Foreskin keratinocyte (primary cell): ENCODE measurements at places on chromosomes 1 and 21.
A peak's percentile ranks its signal among the peaks of the same experiment; 100 is the strongest.

DNA sequence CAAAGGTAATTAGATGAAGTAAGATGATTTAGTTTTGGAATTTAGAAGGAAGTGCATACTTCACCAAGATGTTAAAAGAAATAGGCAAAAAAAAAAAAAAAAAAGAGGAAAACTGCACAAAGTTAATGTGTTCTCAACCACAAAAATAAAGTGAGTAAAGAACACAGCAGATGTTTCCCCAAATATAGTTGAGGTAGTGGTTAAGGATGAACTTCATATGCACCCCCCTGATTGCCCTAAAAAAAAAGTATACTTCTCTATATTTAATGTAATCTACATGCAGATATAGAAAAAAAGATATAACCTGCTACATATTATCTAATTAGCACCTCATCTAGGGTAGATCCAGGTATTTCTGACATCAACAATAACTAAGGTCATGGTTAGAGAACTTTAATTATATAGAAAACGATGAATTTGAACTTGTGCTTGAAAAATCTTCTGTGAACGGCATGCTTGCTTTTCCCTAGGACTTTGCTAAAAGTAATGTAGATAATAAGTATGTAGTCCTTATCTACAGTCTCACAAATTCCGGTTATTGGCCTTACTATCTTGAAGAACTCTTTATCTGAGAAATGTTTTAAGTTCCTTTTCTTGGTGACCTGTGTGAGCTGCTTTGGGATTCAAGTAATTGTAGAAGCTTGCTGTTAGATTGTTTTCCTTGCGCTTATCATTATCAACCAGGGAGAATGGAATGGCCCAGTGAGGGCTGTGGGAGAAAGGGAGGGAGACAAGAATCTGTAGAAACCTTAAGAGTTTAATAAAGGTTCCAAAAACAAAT lies 70.1 kb upstream of the LRRC7 start:
- DNase-seq: no peak

- peak; percentile 70 for DNase-seq
Observed at GRCh38 chr1:84286071-84286470, 15.4 kb upstream of the SAMD13 start.

DNA sequence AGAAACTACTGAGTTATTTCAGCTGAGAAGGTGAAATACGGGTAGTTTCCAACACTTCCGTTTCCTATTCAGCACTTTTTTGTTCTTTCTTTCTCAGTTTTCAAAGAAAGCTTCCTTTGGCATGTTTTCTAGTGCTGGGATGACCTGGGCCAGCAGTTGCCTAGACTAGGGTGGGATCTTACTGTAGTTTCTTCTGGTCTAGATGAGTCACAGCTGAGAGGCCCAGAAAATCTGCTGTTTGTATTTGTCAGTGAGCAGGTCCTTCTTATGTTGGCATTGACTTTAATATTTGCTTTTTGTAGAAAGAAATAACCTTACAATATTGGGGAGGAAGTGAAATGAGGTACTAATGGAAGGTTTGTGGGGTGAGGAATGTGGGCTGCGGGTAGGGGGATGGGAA lies 22.2 kb downstream of the C1orf21 start:
- DNase-seq: no peak

- no peak for DNase-seq
Observed at GRCh38 chr1:83994111-83994510, 4.8 kb downstream of the TTLL7 start.

GRCh38 chr1:71918630-71919029 lies 363.7 kb downstream of the NEGR1 start:
- DNase-seq: no peak

DNA sequence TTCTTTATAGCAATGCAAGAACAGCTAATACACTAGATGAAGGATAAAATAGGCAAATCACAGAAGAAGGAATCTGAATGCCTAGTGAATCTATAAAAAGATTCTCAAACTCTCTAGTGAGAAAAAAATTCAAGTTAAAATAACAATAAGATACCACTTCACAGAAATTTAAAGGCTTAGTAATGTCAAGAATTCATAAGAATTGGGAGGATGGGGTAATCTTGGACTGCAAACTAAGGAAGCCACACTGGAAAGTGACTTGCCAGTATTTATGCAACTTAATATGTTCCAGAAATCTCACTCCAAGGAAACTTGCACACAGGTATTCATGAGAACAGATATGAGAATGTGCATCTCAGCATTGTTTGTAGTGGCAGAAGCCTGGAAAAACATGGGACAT lies 38.9 kb upstream of the PRRC2C start:
- DNase-seq: no peak

DNA sequence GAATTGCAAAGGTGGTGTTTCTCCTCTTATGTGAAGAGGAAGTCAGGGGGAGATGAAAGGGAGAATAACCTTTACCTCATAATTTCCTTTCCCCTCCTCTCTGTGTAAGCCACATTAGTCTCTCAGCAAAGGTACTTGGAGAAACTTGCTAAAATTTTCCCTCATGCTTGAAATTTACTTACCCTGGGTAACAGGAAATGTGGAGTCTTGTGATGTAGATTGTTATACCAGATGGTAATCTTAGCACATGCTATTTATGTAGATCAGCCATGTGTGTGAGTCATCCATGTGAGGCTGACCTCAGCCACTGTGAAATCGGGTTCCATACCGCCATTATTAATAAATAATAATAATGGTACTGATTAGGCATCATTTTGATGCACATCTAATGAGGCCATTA lies 128.4 kb downstream of the TGFB2 start:
- no peak for DNase-seq

GRCh38 chr21:34983680-34984086 lies 65.4 kb downstream of the RUNX1 start:
- peak; percentile 26 for DNase-seq

DNA sequence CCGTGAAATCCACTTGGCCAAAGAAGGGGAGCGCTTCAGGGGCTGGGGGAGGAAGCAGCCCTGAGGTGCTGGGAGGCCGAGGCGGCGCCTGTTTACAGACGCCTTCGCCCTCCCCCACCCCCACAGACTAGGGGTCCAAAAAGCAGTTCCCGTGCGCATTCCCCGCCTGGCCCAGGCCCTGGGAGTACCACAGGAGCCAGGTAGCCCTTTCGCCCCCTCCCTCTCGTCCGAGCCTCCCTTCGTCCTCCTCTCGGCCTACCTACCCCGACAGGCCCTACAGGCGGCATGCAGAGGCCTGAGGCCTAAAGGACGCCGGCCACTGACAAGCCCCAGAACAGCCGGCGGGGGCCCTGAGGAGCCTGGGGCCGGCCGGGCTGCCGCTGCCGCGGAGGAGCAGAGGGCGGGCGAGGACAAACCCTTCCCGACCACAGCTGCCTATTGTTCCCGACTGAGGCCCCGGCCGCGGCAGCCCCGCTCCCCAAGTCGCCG lies 522 bp downstream of the RC3H1 start:
- no peak for DNase-seq

DNA sequence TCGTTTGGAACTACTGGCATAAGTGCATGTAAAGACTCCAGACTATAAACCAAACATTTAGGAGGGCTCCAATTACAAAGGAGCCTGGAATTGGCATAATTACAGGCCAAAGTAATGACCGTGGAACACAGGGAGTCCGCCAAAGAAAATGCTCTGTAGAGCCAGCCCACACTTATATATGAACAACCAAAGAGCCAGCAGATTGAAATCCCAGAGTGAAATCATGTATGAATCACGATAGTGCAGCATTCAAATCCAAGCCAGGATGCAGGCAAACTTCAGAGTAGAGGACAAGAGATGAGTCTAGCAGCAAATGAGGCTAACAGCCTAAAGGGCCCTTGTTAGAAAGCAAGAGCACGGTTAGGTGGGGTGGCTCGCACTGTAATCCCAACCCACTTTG lies 13.1 kb downstream of the VPS26C start:
- DNase-seq: no peak

DNA sequence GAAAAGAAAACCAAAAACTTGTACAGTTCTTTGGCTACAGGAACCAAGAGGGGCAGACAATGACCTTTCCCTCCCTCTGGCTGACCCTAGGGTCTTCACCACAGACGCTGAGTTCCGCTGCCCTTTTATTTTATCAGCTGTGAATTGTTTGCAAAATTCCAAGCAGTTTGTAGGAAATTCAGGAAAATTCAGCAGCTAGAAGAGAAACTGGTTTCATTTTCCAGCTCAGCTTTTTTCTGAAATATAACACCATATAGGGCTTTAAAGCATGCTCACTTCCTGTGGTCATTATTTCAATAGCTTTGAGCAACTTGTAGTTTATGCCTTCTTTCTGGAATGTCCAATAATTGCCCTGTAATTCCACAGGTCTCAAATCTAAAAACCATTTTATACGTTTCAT lies 5.5 kb upstream of the PIK3R3 start:
- DNase-seq: no peak

GRCh38 chr1:164805399-164805798 lies 246.4 kb downstream of the PBX1 start:
- no peak for DNase-seq

- DNase-seq: no peak
Observed at GRCh38 chr1:72285074-72285425, 2.7 kb upstream of the NEGR1 start.

- DNase-seq: no peak
Observed at GRCh38 chr21:44847261-44848056, 26.0 kb downstream of the PTTG1IP start.

DNA sequence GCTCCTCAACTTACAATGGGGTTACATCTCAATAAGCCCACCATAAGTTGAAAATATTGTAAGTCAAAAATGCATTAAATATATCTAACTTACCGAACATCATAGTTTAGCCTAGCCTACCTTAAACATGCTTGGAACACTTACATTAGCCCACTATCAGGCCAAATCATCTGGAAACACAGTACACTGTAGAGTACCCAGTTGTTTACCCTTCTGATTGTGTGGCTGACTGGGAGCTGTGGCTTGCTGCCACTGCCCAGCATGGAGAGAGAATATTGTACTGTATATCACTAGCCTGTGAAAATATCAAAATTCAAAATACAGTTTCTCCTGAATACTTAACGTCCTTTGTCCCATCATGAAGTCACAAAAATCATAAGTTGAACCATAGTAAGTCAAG lies 40.4 kb upstream of the FRRS1 start:
- no peak for DNase-seq

DNA sequence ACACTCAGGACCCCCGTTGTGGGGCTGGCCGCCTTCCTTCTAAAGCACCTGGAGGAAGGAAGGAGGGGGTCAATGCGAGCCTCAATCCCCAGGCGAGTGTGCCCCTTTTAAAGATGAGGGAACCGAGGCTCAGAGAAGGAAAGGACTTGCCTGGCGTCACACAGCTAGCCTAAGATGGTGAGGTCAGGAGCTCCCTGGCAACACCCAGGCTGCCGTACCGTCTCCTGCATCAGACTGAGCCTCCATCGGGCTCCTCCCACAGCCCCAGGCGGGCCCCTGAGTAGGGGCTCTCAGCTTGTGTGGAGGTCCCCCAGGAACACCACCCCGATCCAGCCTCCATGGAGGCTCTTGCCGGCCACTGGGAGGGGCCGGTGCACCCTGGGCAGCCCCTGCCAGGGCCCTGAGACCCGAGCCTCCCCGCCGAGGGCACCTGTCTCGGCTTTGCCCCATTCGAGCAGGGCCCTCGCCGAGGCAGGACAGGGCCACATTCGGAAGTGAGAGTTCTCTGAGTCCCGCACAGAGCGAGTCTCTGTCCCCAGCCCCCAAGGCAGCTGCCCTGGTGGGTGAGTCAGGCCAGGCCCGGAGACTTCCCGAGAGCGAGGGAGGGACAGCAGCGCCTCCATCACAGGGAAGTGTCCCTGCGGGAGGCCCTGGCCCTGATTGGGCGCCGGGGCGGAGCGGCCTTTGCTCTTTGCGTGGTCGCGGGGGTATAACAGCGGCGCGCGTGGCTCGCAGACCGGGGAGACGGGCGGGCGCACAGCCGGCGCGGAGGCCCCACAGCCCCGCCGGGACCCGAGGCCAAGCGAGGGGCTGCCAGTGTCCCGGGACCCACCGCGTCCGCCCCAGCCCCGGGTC lies at the start of gene AIRE:
Gene AIRE, plus strand, starts transcription at position 739 of the 855 bp plus-strand sequence. CDS start 131 bp downstream, outside the sequence.
- no peak for DNase-seq

DNA sequence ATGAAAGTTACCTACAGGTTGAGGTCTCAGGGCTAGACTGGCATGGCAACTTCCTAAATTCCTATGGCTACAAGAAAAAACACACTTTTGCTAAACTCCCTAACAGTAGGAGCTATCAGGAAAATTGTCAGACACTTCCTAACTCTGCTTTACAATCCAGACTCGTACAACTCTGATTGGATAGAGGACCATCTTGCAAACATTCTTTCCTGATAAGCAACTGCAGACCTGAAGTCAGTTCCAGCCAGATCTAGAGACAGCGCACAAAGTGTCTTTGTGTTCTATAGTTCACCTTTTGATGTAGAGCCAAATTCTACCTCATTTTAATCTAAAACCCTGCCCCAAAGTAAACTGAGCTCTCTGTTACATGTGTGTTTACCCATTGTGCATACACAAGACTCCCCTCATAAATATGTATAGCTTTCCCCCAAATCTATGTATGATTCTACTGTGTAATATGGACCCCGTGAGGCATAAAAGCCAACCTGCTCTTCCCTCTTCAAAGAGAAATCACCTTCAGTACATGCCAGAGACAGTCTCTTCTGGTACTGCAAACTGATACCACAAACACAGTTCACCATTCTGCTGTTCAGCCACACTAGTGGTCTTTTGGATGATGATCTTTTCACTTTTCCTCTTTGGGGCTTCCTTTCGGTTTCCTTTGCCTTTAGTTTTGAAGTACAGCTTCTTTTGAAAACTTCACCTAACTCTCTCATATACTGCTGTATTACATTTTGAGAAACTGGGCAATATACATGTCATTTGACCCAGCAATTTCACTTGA lies 21.7 kb downstream of the ZP4 start:
- no peak for DNase-seq

DNA sequence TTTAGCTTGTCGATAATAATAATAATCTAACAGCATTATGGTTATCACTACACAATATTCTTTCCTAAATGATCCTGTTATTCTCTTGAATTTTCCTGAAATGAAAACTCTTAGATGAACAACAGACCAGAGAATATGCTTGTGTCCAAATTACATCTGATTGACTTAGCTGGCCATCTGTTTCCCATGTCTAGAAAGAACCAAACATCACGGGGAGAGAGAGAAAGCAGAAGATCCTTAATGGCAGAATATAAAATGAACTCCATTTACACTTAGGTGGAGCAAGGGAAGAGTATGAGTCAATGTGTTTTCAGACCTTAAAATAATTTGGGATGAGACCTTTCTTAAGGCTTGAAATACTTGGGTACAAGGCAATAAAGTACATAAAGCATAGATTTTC lies 162.2 kb downstream of the DSCAM start:
- DNase-seq: no peak

- no peak for DNase-seq
Observed at GRCh38 chr1:201374364-201374763, 3.1 kb downstream of the TNNT2 start.

DNA sequence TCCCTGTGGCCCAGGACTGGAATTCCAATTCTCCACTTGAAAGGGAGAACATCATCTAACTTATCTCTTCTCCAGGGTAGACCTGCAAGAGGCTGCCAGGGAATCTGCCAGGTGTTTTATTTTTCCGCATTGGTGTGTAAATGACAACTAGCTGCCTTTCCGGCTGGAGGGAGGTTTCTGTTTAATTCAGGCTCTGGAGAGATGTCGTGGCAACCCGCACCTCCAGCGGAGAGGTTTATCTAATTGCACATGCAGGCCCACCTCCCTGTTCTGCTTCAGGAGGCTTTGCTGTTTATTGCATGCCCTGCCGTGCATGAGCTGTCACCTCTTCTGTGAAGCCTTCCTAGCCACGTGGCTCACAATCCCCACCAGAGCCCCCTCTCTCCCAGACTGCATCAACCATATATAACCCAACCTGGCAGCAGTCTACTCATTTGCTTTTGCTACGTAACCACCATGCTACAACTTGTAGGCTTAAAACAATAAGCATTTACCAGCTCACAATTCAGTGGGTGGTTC lies 151.6 kb downstream of the C1orf94 start:
- DNase-seq: no peak
